Tibial nerve (tissue), 4 donors: ENCODE measurements at places on chromosomes 7 and 10. TPM values are rescaled to one million over a fixed set of nuclear protein-coding genes. Genes with fewer than 3 reads are reported as not detected.
A peak's percentile ranks its signal among the peaks of the same experiment; 100 is the strongest.

DNA sequence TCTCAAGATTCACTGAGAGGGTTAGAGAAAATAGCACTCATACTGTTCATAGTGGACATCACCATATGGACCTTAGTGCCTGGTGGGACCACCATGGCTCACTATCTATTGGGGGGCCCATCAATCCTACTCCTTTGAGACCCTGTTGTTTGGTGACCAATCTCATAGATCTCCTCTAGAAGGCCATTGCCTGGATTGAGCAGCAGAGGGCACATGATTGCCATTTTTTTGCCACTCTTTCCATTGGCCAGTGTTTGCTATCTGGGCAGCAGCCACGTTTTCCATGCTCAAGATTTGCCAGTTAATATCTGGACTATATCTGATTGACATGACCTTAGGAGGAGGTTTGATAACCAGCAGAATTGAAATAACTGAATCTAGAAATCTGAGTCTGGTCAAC lies 244.5 kb downstream of the ITGB1 start:
- H3K27ac ChIP-seq: no peak overlapping the region
- no peak for DNase-seq
- H3K36me3 ChIP-seq: peaks cover 47% of the 10 kb centered on the region
- H3K4me3 ChIP-seq: no peak overlapping the region
- H3K27me3 ChIP-seq: no peaks in the 10 kb centered on the region

DNA sequence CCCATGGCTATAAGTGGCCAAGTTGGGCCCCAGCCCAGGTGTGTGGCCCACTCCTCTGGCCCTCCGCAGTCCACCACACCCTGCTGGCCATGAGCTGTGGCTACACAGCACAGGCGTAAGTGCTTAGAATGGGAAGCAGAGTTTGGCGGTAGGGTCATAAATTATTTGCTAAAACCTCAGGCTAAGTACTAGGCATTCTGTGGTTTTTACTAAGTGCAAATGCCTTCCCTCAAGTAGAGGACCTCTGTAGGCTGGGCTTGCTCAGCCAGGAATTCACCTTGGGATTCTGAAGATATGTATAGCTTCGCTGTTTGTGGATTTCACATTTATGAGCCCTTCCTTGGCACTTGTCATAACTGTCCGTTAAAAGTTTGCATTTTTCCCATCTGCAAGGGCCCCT lies 44.8 kb upstream of the LOXL4 start:
- H3K27me3 ChIP-seq: no peaks in the 10 kb centered on the region
- no peak overlapping the region for H3K4me3 ChIP-seq
- H3K27ac ChIP-seq: no peak overlapping the region
- H3K36me3 ChIP-seq: no peaks in the 10 kb centered on the region
- H3K4me1 ChIP-seq: no peaks in the 10 kb centered on the region
- no peak for DNase-seq

The SAP25 gene
- total RNA-seq: 6.0 TPM

The HYAL4 gene
- not detected for total RNA-seq

The AKR1C2 gene
- total RNA-seq: 24.7 TPM

The ASB15 gene
- total RNA-seq: not detected

- no peaks in the 10 kb centered on the region for H3K27me3 ChIP-seq
- peak overlapping the region; percentile 94 for H3K4me3 ChIP-seq
- no peaks in the 10 kb centered on the region for H3K36me3 ChIP-seq
- H3K4me1 ChIP-seq: peaks cover 62% of the 10 kb centered on the region
These were observed 17.6 kb downstream of the MXI1 start for GRCh38 chr10:110224992-110225391.

GRCh38 chr10:128881086-128881485 lies 586.0 kb upstream of the MGMT start:
- no peaks in the 10 kb centered on the region for H3K27me3 ChIP-seq
- no peak overlapping the region for H3K4me3 ChIP-seq
- DNase-seq: no peak
- H3K36me3 ChIP-seq: no peaks in the 10 kb centered on the region
- no peak overlapping the region for H3K27ac ChIP-seq
